ENCODE measurements at places on chromosomes 11 and 22.

DNA sequence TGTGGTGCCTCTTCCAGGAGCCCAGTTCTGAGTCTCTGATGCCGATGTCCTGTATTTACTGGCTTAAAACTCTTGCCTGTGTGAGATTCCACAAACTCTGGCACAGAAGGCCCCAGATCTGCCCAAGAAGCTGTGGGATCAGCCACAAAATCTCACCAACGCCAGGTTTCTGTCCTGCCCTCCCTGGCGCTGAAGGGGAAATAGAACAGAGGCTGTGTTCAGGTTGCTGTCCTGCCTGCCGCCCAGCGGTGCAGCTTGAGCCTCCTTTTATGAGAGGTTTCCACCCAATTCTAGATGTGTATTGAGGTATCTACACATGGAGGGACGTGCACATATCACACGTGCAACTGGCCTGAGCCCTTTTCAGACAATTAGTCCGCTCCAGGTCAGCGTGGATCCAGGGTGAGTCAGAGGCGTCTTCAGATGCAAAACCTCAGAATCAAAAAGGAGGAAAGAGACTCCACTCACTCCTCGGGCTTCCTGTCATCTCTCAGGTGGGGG is 2.2 kb downstream of the TMEM80 start:
- no peak for DNase-seq

GRCh38 chr11:78044706-78045105 is 19.0 kb upstream of the THRSP start:
- DNase-seq = no peak

- no peak for DNase-seq
These were observed 21.0 kb upstream of the RAB30 start for GRCh38 chr11:83092488-83093384.

- DNase-seq = no peak
These were observed 100.4 kb upstream of the DDI1 start for GRCh38 chr11:103936059-103936458.

GRCh38 chr11:44387825-44388224 is 77.9 kb upstream of the ALX4 start:
- no peak for DNase-seq

- no peak for DNase-seq
These were observed 130.8 kb upstream of the SPON1 start for GRCh38 chr11:13831696-13832095.

DNA sequence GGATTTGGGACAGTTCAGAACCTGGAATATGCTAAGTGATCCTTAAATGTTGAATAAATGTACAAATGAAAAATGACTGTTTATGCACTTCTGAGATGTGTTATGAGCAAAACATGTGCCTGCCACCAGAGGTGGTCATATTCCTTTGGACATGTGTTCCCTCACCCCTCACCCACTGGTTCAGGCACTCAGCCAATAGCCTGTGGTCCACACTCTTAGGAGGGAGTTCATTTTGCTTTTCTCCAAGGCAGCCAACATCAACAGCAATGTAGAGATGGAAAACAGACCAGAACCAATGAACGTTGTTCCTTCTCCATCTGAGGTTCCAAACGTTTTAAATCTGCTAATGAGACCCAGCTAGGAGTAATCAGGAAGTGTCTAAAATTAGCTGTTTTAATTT is 44.0 kb downstream of the RPUSD4 start:
- DNase-seq = no peak

DNA sequence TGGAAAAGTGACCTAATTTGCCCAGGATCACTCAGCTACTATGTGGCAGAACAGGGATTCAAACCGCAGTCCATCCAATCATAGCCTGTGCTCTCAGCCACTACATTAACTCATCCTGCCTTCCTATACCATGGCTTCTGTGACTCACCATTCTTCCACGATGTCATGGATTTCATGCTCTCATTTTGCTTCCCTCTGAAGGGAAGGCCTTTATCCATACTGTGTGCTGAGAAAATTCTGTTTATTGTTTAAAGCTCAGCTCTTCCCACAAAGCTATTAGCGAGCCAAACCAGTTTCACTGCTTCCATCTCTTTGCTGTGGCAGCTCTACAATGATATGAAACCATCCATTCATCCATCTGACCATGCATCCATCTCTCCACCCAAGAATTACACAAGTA is 289.9 kb downstream of the TENM4 start:
- no peak for DNase-seq

DNA sequence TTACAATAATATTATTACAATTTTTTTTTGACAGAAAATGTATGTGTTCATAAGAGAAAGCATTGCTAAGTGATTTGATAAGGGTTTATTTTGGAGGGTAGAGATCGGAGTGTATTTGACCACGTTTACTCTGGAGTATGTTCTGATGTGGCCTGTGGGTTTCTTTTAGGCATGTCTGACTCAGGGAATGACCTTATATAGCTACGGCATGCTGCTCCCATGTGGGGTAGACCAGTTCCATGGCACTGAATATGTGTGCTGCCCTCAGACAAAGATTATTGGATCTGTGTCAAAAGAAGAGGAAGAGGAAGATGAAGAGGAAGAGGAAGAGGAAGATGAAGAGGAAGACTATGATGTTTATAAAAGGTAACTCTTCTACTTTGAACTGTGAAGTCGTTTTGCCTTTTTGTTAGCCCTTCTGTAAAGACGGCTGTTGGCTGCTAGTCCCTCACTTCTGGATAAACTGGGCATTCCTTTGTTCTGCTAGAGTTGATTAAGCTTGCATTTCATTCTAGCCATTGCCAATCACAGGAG is 38.1 kb upstream of the ST14 start:
- no peak for DNase-seq

DNA sequence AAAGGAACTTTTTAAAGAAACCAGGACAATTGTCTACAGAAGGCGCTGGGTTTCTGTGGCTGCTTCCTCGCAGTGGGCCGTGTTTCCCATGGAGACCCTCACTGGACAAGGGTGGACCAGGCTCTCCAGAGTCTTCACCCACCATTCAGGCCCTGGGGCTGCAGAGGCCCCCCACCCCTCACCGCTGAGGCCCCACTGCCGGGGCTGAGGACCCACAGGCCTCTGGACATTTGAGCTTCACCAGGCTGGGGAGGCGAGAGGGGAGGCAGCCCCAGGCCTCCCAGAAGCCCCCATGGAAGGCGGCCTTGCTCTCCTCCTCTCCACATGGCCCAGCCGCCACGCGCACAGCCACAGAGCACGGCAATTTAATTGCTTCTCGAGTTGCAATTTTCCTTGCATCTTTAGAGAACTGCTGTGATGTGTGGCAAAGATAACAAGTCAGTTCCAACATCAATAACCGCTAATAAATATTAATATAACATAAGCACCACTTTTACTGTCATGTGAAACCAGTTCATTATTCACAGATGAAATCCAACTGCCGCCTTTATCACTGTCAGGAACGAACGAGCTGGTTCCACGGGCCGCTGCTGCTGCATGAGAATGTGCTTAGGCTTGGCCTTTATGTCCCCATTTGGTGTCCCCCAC is 81.0 kb downstream of the PHF21B start:
- no peak for DNase-seq

DNA sequence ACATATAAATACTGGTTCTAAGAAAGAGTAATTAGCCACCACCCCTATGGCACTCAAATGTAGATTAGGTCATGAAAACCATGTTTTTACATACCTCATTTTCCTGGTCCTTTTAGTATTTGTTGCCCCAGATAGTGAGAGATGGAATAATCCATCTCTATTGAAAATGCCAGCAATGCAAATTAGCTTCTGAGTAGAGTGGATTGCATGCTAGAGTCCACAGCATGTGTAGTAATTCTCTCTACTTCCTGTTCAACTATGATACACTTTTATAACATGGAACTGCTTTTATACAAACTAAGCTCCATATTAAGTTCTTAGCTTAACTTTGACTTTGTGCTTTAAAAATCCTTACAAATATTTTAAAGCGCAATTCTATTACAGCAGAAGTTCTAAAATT is 73.2 kb downstream of the TRPC6 start:
- DNase-seq = no peak

- no peak for DNase-seq
These were observed 654 bp upstream of the SYT8 start for GRCh38 chr11:1834062-1834610.

- no peak for DNase-seq
These were observed 109.3 kb downstream of the MN1 start for GRCh38 chr22:27692243-27692642.

DNA sequence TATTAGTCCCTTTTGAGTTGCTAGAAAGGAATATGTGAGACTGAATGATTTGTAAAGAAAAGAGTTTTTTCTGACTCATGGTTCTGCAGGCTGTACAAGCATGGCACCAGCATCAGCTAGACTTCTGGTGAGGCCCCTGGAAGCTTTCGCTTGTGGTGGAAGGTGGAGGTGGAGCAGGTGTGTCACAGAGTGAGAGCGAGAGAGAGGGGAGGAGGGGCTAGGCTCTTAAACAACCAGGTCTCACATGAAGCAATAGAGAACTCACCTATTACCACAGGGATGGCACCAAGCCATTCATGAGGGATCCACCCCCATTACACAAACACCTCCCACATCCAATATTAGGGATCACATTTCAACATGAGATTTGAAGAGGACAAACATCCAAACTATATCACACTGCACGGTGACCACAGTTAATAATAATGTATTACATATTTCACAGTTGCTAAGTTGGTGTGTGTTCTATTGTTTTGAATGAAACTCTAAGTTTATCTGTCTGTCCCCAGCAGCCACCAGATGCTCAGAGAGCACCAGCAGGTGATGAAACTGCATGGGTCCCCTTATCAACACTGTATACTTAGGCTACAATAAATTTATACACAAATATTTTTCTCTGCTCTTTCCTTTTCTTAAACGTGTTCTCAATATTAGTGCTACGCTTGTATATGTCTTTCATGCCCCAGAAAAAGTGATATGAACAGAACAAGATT is 14.1 kb downstream of the ZFP91 start:
- DNase-seq = no peak

GRCh38 chr11:28615542-28615941 is 507.4 kb downstream of the METTL15 start:
- DNase-seq = no peak

- DNase-seq = no peak
These were observed 118.2 kb downstream of the DSCAML1 start for GRCh38 chr11:117678658-117679406.

DNA sequence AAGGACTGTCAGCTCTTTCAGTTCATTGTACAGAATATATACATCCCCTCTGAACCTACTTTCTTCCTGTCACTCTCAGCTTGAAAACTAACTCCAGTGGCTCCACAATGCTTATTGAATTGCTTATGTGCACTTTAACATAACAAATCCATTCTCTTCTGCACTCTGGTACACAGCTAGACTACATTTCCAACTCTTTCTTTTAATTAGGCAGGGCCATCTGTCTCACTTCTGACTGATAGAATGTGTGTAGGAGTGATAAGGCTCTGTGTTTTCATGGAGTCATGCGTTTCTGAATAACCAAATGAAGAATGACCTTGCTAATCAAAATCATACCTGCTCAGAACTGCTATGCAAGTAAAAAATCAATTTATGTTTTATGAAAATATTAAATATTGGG is 278.5 kb upstream of the CCDC179 start:
- DNase-seq = no peak

GRCh38 chr11:45390407-45390806 is 104.3 kb upstream of the SYT13 start:
- no peak for DNase-seq

DNA sequence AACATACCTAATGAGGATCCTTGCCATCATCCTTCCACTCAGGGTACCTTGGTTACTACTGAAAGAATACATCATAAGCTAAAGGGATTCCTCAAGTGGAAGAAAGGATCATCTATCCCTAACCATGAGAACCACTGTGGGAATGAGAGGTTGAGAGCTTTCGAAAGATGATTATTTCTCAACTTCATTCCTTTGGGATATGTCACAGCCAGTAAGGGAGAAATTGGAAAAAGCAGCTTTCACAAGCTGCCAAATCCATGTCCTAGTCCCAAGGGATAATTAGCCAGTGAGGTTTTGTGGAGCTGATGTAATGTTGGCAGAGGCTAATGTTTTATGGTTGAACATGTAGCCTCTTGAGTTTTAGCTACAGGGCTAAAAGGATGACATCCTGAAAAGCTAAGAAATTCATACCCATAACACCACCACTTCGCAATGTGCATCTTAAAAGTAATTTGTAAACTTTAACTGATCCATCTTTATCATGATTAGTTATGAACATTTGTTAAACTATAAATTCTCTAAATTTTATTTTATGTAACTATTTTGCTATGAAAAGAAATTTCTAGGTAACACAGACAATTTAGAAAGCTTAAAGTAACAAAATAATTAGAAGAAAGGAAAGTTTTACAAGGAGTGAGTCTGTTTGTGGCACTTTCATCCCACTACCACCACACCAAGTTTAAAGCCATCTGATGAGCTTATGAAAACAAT is 123.9 kb downstream of the MRTFA start:
- DNase-seq = no peak

DNA sequence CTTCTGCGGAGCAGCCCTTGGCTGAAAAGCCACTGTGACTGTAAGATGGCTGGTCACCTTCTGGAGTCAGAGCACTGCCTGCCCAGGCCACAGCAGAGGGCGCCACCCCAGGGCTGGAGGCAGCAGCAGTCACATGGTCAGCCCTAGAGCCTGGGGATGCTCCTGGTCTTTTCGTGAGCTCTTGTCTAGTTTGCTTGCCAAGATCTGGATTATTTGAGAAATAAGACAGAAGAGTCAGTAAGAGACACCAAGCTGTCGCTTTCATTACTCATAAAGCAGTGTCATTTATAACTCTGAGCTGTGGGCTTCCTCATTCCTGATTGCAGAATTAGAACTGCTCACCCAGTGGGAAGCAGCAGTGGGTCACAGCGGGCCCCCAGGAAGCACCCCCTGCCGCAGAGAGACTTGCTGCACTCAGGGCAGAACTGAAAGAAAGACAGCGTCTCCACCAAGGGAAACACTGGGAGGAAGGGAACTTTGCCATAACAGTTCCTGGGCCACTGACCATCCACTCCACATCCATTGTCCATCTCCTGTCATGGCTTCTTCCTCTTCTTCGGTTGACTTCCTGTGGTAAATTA is 56.7 kb downstream of the PPP6R2 start:
- DNase-seq = no peak

DNA sequence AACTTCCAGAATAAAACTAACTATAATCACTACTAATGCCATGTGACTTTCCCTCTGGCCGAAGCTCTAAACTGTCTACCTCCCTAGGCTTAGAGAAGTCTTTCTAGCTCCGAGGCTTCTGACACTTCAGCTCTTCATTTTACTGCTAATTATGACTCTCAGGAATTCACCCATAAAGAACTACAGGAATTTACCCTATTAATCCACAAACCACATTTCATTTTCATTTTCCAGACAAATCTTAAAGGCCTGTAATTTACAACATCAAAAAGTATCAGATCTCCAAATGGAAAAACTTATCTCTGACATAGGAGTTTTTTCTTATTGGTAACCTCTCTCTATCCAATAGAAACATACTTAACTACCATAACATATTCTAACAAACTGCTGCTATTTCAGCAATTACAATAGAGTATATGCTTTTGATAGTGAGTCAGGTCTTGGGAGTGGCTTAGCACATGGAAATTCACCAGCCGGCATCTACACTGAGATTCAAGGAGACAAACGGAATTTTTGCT is 33.4 kb downstream of the MRTFA start:
- no peak for DNase-seq

DNA sequence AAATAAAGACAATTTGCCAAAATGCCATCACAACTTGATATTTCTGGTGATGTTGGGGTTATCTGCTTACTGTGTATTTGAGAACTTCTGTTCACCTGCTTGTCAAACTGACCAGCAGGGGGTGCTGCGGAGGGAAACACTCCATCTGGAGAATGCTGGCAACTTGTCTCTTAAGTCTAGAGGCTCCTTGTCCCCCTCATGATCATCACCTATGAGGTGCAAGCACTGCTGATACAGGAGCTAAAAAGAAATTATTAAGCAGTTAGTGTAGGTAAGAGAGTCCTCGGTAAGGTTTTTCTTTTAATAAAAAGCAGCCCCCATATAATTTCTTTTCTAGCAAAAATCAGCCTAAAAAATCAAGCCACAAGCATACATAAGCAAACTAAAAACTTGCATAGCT is 32.7 kb upstream of the GLYATL1B start:
- peak; percentile 78 for DNase-seq

All from effector memory CD8-positive, alpha-beta T cell (primary cell).